ENCODE measurements at places on chromosomes 7 and 10.

DNA sequence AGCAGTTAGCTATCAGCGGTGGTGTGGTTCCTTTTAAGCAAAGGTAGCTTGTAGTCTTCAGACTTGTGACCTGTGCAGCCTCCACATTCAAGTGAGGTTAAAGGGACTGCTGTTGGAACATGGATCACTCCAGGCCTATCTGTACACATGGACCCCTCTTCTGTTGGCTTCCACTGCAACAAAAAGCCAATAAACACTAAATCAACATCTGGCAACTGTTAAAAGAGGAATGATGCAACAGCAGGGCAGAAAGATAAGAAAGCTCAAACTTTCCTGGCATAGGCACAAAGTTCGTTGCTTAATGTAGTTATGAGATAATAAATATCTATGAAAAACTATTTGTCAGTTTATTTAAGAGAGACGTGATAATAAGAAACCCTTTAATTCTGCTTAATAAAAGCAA, 4.0 kb upstream of the MINPP1 start:
- DNase-seq, result no peak

DNA sequence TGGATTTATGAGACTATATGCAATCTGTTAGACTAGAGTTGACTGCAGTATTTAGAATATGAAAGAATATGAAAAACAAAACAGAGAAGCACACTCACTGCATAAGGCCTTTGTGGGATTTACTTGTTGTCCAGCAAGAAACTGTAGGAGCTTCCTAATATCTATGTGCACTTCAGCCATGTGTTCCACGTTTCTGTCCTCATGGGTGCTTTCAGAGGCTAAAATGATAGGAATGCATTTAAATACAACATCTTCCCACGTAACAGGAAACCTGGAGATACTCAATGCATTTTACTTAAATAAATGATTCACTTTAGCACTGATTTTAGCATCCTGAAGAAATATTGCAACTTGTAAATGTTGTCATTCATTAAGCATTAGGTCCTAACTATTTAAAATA, 11.7 kb downstream of the HUS1 start:
- no peak for DNase-seq

DNA sequence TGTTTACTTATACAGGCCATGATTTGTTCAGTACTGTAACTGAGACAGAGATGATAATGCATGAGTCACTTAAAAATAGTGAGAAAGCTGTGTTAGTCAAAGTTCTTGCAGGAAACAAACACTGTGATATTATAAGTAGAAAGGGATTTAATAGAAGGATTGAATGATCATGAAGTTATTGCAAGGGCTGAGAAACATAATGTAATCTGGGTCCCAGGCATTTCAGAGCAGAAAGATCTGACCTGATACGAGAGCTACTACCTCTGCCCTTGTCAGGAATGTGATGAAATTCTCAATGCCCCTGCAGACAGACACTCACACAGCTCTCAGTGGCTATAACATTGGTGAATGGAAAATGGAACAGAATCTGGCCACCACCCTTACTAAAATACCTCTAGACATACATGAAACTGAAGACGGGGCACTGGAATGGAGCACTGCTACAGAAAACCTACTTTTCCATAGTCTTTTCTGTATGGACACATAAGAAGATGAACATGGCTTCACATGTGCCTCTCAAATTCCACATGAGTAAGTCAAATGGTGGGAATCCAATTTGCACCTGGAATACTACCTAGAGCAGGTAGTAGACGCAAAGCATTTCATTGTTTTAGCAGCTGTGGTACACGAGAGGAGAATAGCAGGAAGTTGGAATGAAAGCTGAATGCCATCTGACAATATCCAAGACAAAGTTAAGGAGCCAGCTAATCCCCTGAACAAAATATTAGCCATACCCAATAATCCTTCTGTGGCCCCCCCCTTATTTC, 19.1 kb upstream of the VWDE start:
- DNase-seq, result no peak

DNA sequence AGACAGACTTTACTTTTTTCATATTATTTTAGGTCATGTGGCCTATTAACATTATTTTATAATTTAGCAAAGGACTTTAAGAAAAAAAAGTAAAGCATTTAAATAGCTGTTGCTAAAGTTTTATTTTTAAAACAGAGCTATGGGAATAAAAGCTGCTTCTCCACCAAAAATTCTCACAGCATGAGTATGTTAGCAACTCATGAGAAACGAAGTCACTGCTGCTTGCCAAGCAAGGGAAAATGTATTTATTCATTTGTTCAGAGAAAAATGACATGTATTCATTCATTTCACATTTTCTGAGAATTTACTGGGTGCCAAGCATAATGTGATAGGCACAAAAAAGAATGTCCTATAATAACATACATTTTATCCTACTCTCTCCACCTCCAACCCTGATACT, 5.1 kb downstream of the LRRC72 start:
- no peak for DNase-seq

- DNase-seq, result no peak
These were observed 109.4 kb downstream of the CDK14 start for GRCh38 chr7:90705391-90706071.

DNA sequence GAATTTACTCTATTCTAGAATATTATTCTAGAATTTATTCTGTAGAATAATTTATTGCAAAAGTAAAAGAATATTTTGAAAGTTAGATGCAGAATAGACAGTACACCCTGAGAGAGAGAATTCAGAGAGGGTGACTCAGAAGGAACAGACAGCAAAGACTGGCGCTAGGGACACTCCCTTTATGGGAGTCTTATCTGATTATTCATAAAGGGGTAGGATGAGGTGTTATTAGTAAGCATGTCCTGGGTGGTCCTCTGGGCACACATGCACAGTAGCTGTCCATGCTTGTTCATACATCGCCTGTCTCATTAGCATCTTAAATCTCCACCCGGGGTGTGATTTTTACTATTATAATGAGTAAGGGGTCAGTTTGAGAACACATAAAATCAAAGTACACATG, 100.1 kb downstream of the XPNPEP1 start:
- DNase-seq, result no peak

DNA sequence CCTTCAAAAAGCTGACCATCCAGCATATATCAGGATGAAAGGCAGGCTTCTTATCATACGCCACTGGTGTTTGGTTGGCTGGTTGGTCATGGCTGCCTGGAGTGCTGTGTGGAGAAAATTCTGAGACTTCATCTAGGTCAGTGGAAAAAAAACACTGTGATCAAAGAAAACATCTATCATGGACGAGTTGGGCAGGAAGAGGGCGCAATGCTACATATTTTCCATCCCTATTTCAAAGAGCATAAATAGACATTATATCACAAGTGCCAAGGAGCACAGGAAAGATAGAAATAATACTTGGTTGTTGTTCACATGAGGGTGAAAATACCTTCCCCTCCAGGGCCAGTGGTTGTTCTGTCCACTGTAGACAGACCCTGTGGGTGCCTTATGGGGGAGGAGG, 128.4 kb upstream of the PLPP4 start:
- DNase-seq, result no peak

GRCh38 chr7:70371652-70372051, 760.3 kb upstream of the GALNT17 start:
- DNase-seq, result no peak

GRCh38 chr7:110119883-110120581, 970.9 kb upstream of the LRRN3 start:
- no peak for DNase-seq
